ENCODE measurements at places on chromosomes 12 and 14.

DNA sequence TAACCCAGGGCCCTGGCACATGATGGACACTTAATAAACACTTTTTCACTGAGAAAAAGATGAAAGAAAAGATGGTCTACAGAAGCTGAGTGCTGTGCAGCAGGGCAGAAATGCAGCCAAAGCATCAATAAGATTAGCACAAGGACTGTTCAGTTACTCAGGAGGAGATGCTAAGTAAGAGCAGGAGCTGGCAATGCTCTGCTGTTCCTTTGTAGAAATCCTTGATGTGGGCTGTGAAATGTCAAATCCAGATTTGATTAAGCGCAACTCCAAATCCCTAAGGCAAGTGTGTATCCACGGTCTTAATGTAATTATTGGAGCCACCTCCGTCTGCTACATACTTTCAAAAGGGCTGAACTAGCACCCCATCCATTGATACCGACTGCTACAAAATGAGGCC lies 151.8 kb upstream of the BTG1 start:
- DNase-seq, result no peak

- no peak for DNase-seq
Measured at GRCh38 chr12:109598428-109598854, 24.8 kb downstream of the MVK start.

GRCh38 chr14:104998801-104999200 lies 13.2 kb downstream of the CLBA1 start:
- no peak for DNase-seq

DNA sequence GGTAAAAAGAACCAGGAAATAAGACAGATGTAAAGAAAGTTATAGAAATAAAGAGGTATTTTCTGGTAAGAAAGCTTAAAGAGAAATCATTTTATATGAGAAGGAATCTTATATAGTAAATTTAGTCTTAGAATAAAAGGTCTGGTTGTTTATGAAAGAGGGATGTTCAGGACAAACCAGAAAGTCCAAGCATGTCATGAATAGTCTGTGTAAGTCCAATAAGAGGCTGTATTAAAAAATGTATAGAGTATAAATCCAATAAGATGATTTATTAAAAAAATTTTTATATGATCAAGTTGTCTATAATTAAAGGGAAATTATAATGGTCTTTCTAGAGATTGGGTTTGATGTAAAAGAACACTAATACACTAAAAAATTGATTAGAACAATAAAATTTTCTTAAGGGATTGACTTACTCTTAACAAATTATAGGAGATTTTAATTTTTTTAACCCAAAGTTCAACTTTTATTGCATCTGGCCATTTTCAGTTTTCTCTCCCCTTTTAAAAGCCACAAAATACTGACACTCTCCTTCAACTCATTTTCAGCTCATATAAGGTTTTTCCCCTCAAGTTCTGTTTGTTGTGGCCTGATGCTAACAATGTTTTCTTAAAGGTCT lies 35.1 kb downstream of the ST8SIA1 start:
- DNase-seq, result no peak

GRCh38 chr12:78229591-78230101 lies 399.0 kb downstream of the NAV3 start:
- peak; percentile 38 for DNase-seq

DNA sequence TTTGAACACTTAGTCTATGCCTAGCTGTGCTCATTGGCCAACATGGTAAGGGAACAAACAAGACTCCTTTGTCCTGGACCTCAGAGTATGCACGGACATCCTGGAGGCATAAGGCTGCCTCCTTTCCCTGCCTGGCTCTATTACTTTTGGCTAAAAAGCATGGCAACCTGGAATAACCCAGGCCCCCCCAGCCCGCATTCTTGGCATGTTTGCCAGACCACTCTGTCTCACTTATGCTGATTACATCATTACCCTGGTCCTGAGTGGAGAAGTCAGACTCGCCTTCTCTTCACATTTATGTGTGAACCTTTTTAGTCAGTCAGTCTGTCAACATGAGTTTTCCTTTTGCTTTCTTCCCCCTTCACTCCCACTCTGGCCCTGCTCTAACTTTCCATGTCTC lies 58.0 kb upstream of the ELK3 start:
- DNase-seq, result peak; percentile 79

- DNase-seq, result no peak
Measured at GRCh38 chr12:54401119-54401518, 16.6 kb upstream of the ZNF385A start.

DNA sequence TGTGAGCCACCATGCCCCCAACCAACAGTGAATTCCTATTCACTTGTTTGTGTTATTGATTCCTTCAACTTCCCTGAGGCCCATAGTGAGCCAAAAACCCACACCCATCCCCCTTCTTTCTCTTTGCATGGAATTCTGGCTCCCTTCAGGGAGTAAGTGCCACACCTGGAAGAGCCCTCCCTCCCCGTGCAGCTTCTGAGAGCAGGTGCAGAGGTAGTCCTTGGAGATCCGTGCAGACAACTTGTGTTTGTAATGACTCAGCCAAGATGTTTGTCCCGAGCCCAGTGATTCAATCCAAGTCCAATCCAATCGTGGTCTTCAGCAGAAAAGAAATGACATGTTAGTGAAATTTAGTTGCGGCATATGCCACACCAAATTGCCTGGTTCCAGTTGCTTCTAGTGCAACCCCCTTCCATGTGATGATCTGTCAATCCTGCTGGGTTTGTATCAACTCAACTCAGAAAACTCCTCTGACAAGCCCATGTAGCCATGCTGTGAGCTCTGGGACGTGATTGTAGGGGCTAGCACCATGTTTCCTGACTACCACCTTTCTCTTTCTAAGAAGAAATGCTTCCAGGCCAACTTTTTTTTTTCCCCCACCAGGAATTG lies 27.5 kb downstream of the GPRC5A start:
- DNase-seq, result no peak

DNA sequence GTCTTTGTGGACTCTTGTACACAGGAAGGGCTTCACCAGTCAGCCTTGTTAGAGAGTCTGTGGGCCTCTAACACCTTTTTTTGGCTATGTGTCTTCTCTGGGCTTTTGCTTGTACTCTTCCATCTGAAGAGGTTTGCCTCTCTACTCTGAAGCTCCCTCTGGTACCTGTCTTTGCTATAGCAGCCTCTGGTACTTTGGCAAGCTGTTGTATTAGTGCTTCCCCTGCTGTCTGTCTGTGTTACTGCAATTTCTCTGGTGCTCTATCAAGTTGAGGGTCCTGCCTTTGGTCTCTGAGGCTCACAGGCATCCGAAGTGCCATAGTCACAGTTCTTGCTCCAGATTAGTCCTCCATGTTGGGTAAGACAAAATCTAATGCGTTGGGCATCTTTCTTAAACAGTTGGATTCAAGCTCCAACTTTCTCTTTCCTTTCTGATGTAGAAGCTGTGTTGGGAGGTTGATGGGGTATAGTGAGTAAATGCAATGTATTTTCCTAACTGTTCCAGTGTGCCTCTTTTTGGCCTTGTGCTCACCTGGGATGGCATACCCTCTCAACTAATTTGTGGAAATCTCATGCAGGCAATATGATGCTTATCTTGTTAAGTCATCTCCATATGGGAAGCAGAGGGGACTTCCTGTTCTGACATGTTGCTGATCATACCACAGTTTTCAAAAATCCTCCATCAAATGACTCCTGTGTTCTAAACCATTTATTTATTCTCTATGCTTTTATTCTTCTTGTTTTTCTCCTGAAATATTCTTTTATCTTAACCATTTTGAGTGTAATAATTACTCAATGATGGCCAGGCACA lies 88.8 kb downstream of the ATF7IP start:
- peak; percentile 51 for DNase-seq

GRCh38 chr12:66236969-66237368 lies 48.0 kb downstream of the IRAK3 start:
- no peak for DNase-seq

- DNase-seq, result no peak
Measured at GRCh38 chr12:20210621-20211215, 157.6 kb upstream of the PDE3A start.

GRCh38 chr14:103023881-103024473 lies 33.4 kb downstream of the CDC42BPB start:
- DNase-seq, result peak; percentile 92

GRCh38 chr12:28998662-28999120 lies 150.4 kb upstream of the FAR2 start:
- DNase-seq, result peak; percentile 12

GRCh38 chr12:113237748-113238147 lies 16.5 kb downstream of the TPCN1 start:
- no peak for DNase-seq

DNA sequence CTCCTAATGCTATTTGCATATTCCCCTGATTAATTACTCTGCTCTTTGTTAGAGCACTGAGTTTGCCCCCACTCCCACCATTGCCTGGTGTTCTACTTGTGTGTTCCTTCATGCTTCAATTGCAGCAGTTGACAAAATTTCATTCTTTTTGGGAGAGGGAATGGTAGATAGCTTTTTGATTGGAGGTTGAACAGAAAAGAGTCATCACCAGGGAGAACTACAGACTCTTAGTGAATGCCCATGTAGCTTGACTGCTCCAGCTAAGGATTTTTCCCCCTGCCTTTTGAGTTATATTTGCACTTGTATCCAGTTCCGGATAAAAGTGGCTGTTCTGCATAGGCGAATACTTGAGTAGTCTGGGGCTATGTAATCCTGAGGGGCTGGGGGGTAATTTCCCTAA lies 183.9 kb downstream of the ETNK1 start:
- DNase-seq, result no peak

- DNase-seq, result peak; percentile 17
Measured at GRCh38 chr14:92880851-92881250, 42.1 kb upstream of the CHGA start.

GRCh38 chr12:53214687-53215455 lies 7.8 kb upstream of the ITGB7 start:
- no peak for DNase-seq

- no peak for DNase-seq
Measured at GRCh38 chr12:93848523-93849101, 171.4 kb downstream of the CRADD start.

- DNase-seq, result peak; percentile 73
Measured at GRCh38 chr12:112992541-112993398, 14.5 kb downstream of the OAS2 start.

GRCh38 chr12:113116875-113117274 lies 18.7 kb downstream of the RASAL1 start:
- DNase-seq, result no peak

- no peak for DNase-seq
Measured at GRCh38 chr12:126608607-126609175, 1543.5 kb downstream of the AACS start.

- DNase-seq, result no peak
Measured at GRCh38 chr12:1332327-1332726, 262.1 kb downstream of the FBXL14 start.

DNA sequence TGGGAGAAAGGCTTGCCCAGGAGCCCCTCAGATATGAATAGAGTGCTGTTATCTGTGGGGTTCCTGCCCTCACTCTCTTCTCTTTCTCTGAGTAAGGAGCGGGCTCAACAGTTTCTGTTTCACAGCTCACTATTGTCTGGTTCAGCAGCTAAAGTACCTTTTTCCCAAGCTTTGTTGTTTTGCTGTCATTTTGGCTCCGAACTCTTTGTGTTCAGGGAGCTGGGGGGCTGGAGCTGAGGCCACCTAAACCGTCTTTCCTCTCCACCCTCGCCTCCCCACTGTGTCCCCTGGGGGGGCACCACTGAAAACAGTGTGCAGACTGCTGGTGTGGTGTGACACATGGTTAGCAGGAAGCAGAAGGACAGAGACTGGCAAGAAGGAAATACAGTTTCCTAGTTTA lies 51.4 kb downstream of the FBXW8 start:
- DNase-seq, result no peak

- no peak for DNase-seq
Measured at GRCh38 chr14:83664389-83664788, 1865.6 kb upstream of the FLRT2 start.

- DNase-seq, result peak; percentile 34
Measured at GRCh38 chr14:59583755-59584154, 7.1 kb upstream of the CCDC175 start.

DNA sequence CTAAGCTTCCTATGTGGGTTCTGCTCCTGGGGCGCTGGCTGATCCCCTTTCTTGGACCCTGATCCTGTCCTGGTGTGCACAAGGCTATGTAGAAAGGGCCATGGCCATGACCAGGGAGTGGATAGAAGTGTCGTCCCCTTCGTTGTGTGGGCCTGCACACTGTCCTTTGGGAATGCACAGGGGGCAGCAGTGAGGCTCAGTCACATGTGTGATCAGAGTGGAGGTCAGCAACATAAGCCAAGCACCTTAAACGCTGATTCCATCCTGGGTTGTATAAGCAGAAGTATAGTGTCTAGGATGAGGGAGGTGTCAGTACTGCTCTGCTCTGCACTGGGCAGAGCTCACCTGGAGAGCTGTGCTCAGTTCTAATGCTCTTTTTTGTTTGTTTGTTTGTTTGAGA lies 48.4 kb downstream of the ESRRB start:
- DNase-seq, result no peak

GRCh38 chr14:38505221-38505972 lies 249.5 kb upstream of the CLEC14A start:
- DNase-seq, result no peak

- DNase-seq, result no peak
Measured at GRCh38 chr14:39416072-39416471, 16.2 kb downstream of the FBXO33 start.

- no peak for DNase-seq
Measured at GRCh38 chr12:12562016-12562483, 613 bp downstream of the DUSP16 start.

GRCh38 chr12:93192878-93193277 lies 184.8 kb upstream of the NUDT4 start:
- DNase-seq, result no peak

DNA sequence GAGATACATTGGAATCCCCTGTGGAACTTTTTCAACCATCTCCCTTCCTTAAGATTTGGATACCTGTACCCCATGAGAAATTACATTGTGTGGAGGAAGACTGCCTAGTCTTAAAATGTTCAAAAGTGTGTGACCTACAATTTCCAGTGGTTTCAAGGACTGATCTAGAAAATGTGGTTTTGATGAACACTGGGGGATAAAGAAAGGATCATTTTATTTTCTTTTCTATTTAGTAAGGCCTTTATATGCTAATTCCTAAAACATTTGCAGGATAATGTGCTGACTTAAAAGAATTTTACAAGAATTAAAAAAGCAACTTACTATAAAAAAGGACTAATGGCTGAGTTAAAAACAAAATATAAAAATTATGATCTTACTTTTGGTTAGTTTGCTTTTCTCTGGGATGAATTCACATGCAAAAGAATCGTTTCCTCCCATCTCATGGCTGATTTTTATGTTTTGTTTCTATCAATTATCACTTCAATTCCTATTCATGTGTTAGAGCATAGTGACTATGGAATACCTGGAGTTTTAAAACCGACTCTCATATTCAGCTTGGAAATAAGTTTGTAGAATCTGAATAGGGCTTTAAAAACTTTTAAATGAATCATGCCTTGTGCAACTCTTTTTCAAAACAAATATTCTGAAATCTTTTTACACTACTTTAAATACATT lies 39.9 kb upstream of the PYGL start:
- DNase-seq, result no peak

DNA sequence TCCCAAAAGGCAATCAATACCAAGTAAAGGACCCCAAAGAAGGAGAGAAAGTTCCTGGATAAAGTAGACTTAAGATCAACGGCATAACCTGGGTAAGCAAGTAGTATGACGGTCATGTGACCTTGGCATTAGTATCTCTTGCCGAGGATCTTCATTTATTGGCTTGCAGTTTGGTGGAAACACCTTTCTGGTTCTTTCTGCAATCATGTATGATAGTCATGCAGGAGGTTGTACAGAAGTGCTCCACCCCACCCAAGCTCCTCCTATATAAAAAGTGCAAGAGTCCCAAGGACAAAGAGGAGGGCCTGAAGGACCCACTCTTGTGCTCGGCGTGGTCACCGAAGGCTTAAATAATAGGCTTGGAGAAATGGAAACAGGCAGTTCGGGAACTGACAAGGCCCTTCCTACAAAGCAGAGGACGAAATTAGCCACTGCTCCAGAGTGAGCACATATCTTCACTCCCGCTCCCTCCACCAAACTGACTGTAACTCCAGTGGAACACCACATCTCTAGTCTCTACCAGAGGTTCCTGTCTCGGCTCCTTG lies 750 bp downstream of the CS start:
- DNase-seq, result peak; percentile 40

Data from HT1080 (cell line).